ENCODE measurements at places on chromosomes 11 and 22.

DNA sequence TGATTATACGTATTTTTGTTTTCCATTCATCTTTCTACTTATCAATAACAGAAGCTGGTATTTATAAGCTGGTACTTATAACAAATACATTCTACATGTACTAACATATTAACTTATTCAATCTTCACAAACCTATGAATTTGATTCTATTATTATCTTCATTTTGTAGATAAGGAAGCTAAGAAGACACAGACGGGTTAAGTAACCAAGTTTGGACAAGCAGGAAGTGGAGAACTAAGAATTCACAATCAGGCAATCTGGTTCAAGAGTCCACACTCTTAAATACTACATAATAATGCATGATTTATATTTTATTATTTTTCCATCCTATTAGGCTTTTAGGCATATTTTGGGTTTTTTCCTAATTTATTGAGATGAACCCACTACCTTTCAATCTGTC lies 25.0 kb downstream of the FCHSD2 start:
- DNase-seq: no peak

DNA sequence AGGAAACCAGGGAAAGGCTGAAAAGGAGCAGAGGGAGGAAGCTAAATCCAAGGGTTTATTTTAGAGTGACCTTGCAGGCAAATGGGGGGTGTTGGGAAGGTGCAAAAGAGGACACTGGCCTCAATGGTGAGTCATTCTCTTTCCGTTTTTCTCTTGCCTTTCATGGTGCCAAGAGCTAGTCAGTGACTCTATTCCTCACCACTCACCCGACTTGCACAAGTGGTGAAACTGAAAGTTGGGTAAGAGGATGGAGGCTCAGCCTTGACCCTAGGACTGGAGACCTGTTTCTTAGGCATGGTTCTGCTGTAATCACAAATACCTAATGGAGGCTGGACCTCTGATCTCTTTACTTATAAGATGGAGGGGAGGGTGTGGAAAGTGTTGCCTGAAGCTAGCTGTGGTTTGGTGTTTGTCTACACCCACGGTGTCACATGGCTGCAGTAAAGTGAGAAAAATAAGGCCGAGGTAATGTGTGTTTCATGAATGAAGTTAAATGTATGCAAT lies 67.3 kb upstream of the CREB3L1 start:
- no peak for DNase-seq

GRCh38 chr11:87031433-87032170 lies 6.1 kb upstream of the TMEM135 start:
- DNase-seq: no peak

- DNase-seq: no peak
Measured at GRCh38 chr11:116267146-116267545, 505.6 kb downstream of the BUD13 start.

GRCh38 chr22:49239264-49240015 lies 588.2 kb downstream of the BRD1 start:
- DNase-seq: no peak

GRCh38 chr11:28447226-28447625 lies 339.0 kb downstream of the METTL15 start:
- no peak for DNase-seq

DNA sequence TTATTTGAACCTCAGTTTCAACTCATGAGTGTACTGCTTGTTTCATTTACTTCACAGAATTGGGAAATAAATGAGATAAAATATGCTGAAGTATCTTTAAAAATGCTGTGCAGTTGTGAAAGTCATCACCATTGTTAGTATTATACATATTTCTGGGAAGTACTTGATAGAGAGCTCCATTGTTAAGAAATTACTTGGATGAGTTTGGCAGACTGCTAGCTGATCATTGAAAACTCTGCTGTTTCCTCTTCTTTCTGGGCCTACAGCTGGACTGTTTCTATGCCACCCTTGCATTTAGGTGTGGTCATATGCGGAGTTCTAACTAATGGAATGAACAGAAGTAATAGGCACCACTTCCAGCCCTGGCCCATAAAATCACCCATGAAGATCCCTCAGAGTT lies 10.0 kb downstream of the SIK2 start:
- DNase-seq: no peak

GRCh38 chr11:12698048-12698447 lies 23.8 kb downstream of the TEAD1 start:
- DNase-seq: no peak

- DNase-seq: no peak
Measured at GRCh38 chr11:2379466-2380174, 2.5 kb downstream of the CD81 start.

- DNase-seq: no peak
Measured at GRCh38 chr11:94171693-94172440, 43.2 kb downstream of the PANX1 start.

- DNase-seq: no peak
Measured at GRCh38 chr11:65504674-65505465, 6.0 kb downstream of the MALAT1 start.

GRCh38 chr11:129790106-129790505 lies 25.5 kb upstream of the TMEM45B start:
- no peak for DNase-seq

DNA sequence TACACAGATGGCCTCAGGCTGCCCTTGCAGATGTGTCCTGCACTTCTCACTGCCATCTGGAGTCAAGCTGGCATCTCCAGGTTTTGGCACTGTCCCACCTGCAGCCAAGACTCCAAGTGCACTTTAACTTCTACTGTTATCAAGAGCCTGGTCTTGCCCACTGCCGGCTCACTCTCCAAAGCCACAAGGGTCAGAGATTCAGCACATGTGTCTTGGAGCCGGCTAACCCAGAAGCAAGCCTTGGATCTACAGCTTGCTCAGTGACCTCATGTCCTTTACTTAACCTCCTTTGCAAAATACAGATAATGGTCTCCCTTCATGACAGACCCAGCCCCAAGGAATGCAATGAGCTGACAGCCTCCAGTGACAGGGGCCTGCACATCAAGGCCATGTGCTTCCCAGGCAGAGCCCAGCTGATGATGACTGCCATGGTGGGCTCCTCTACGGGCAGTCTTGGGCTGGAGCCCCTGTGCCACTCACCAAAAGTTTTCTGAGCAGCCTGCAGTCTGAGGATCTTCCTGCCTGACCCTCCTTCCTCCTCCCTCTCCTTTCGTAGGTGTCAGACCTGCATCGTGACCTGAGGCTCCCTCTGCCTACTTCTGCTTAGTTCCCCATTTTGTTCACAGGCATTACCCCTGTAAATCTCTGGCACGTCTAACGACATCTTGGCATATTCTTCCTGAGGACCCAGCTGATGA lies 9.0 kb downstream of the TP53AIP1 start:
- DNase-seq: no peak

DNA sequence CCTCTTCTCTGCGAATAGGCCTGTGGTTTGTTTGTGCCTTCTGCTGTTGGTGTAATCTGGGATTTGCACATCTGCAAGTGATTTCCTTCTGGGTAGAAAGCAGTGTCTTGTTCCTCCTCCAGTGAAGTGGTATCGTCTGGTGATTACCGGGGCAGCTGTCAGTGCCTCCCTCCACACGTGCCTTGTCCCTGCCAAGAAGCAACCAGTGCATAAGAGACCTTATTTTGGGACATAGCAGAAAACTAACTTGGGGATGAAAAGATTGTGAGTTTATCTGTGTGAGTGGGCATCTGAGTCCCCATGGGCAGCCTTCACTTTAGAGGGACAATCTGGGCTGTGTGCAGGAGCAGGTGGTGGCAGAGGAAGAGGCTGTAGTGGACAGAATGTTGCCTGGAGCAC lies 71.5 kb upstream of the SORL1-AS1 start:
- no peak for DNase-seq

GRCh38 chr11:127631974-127632373 lies 631.4 kb upstream of the KIRREL3 start:
- DNase-seq: no peak

DNA sequence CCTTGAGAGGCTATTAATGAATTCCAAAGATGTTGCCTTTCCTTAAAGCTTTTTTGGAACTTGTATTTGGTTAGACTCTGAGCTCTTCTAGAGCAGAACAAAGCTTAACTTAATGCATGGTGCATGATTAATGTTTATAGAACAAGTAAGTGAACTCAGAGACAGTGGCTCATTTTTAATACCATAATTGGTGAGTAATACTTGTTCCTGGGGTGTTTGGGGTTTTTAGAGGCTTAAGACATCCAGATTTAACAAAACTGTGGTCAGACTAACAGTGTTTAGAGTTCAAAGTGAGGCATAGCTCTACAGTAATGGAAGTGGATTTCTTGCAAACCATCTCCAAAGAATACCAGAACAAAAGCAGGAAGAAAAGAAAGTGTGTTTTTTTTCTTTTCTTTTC lies 73.7 kb upstream of the CTSC start:
- DNase-seq: no peak

GRCh38 chr11:9956483-9956882 lies 292.6 kb downstream of the SWAP70 start:
- no peak for DNase-seq

GRCh38 chr11:102553835-102554282 lies 23.3 kb upstream of the MMP7 start:
- no peak for DNase-seq

- DNase-seq: no peak
Measured at GRCh38 chr11:112805658-112806057, 155.6 kb upstream of the NCAM1 start.

DNA sequence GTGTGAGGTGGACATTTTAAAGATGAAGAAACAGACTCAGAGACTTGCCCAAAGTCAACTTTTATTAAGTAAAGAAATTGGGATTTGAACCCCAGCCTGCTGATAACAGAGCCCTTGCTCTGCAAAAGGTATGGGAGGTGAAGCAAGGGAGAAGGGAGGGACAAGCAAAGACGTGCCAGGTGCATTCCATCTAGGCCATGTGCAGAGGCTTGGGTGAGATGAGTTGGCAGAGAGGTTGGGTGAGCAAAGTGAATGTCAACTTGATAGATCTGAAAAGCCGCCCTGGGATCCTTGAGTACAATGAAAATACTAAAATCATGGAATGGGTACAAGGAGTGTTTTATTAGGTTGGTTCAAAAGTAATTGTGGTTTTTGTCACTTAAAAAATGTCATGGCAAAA lies 341.3 kb downstream of the CADM1 start:
- no peak for DNase-seq

DNA sequence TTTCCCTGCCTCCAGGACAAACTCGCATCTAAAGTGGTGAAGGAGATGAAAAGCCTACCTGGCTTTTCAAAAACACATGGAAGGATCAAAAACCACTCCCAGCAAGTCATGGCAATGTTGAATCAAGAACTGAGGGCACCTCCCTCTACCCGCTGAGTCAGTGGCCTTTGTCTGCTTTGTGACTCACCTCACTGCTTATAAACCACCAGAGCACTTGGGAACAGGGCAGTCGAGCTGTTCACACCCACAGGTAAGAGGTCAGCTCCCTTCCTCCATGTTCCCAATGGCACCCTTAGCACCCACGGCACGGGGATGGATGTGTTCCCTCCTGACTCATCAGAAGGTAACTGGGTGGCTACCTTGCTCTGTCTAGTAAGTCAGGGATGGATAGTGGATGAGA lies 21.7 kb downstream of the TENM4 start:
- no peak for DNase-seq

GRCh38 chr11:12701811-12702592 lies 27.8 kb downstream of the TEAD1 start:
- no peak for DNase-seq

DNA sequence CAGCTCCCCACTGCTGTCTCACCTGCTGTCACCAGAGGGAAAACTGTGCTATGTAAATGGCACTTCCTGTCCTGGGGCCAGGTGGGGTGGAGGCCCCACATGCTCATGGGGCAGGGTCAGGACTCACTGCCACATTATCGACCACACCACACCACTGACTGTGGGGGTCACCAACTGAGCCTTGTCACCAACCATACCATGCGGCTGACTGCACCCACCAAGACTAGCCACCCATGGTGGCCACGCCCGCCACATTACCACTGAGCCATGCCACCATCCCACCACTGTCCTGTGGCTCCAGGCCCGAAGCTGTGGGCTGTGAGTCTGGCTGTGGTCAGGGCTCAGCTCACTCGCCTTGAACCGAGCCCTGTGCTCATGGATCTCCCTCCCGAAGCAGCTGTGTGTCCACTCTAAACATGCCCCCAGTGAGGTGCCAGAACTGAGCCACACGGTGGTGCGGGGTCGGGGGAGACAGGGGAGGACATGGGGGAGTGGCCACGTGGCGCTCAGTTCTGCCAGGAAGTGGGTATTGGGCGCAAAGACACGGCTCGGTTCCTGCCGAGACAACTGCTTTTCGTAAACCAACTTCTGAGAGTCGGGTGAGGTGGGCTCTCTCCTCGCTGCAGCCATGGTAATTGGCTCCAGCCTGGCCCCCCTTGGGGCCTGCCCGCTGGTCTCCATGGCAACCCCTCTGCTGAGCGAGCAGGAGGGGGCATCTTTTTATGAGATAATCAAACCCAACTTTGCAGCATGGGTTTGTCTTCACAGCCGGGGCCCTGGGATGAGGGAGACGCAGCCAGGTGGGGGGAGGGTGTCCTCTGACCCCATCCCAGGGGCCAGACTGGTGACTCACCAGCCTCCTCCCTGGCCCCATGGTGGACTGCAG lies 23.2 kb downstream of the RTN4R start:
- no peak for DNase-seq

DNA sequence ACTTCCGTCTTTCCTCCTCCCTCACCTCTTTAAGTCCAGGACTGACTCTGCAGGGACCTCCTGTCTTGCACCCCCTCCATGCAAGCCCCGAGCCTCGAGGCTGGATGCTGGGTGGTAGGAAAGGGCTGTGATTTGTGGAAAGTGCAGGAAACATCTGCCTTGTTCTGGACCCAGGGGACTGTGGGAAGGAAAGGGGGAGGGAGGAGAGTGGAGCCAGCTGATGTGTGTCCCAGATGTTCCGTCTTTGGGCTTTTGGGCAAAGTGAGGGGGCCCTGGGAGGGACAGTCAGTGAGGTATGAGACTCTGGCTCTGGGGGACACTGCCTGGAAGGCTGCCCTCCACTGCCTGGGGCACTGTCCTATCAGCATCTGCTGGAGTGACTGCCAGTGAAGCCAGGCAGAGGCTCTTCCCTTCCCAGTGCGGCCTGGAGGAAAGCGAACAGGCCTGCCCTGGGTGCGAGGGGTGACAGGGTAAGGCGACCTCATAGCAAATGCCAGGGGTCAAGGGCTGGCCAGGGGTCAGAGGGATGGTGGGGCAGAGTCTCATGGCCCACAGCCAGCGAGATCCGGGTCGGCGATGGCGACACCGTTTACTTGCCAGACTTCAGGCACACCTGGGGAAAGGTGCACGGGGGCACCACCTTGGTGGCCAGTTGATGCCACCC lies 1.7 kb downstream of the MRGPRD start:
- DNase-seq: no peak

DNA sequence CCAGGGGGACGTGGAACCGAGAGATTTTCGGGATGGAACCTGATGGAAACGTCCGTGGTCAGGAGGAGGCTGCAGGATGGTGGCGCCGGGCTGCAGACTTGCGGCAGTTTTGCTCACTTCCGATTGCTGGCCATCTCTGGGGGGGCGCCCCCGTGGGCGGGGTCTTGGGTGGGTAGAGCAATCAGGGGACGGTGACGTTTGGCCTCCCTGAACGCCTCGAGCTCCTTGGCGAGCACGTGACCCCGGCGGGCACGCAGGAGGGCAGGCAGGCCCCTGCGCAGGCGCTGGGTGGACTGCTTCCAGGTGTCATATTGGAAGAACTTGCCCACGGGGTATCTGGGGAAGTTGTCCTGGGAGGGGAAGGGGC lies 6.3 kb downstream of the IGF2 start:
- DNase-seq: no peak

Data from NCI-H510A (cell line).